ENCODE measurements at places on chromosomes 16 and 17. TPM values are rescaled to one million over a fixed set of nuclear protein-coding genes. Genes with fewer than 3 reads are reported as not detected.

DNA sequence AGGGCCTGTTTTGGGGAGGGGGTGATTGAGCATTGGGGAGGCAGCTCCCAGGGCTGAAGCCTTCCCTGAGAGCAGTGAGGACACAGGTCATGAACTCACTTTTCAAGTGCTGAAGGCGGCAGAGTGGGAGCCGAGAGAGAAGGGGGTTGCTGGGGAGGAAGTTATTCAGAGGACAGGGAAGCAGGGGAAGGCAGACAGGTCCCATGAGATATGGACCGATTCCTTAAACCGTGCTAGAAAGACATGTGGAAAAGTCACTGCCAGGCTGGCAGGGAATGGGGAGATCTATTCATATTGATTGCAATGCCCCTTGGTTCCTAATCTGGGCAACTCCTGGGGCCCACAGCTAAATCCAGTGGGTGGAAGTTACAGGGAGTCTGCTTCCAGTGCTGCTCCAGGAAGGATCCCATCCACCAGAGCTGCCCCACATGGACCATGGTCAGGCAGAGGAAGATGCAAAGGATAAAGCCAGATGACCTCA, 1.1 kb downstream of the CCL4 start:
- no peak for DNase-seq

- DNase-seq: no peak
Measured at GRCh38 chr16:85446951-85447692, 166.0 kb upstream of the GSE1 start.

DNA sequence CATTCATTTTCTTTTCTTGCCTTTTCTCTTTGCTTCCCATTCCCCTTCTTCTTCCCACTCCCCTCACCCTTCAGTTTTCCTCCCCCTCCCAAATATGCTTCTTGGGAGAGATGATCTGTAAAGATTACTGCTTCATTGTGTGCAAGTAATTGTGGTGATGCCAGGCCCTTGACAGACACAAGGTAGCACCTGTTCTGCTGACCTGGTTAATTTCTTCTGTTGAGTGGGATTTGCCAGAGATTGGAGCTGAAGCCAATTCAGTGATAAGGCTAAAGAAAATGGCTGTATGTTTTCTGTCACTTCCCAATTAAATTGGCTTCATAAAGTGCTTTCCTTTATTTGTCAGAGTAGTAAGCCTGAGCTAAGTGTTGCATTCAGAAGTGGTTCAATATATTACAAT, 44.5 kb downstream of the AATF start:
- no peak for DNase-seq

GRCh38 chr17:2175294-2175628, 120.4 kb downstream of the HIC1 start:
- no peak for DNase-seq

DNA sequence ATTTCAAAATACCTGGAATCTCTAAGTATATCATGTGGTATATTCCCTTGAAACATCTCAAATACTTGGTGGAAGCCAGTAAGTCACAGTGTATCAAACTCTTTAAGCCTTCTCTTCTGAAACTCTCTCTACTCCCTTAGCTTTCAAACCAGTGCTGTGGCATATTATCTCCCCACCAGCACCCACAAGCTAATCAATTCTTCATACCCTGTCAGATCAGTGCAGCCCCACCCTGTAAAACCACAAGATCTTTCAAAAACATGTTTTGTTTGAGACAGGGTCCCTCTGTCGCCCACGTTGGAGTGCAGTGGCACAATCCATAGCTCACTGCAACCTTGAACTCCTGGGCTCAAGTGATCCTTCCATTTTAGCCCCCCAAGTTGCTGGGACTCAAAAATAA, 91.6 kb upstream of the C17orf78 start:
- no peak for DNase-seq

The GJD3 gene
- 0.48 TPM for polyA plus RNA-seq

The DUSP14 gene
- polyA plus RNA-seq: 123 TPM

- DNase-seq: no peak
Measured at GRCh38 chr17:76824093-76824492, 44.1 kb upstream of the MGAT5B start.
